ENCODE measurements at places on chromosomes 13 and 19. TPM values are rescaled to one million over a fixed set of nuclear protein-coding genes. Genes with fewer than 3 reads are reported as not detected.

Gene CEACAM7
- not detected for polyA plus RNA-seq

Gene RFPL4AL1
- polyA plus RNA-seq: not detected

GRCh38 chr13:103517066-103517767, 451.0 kb upstream of the SLC10A2 start:
- DNase-seq: peak; percentile 70

- DNase-seq: no peak
Measured at GRCh38 chr13:98158172-98158899, 15.4 kb downstream of the FARP1 start.

Measured in renal pelvis (tissue), 12 donors.